ENCODE measurements at places on chromosomes 7 and 10. TPM values are rescaled to one million over a fixed set of nuclear protein-coding genes. Genes with fewer than 3 reads are reported as not detected.

DNA sequence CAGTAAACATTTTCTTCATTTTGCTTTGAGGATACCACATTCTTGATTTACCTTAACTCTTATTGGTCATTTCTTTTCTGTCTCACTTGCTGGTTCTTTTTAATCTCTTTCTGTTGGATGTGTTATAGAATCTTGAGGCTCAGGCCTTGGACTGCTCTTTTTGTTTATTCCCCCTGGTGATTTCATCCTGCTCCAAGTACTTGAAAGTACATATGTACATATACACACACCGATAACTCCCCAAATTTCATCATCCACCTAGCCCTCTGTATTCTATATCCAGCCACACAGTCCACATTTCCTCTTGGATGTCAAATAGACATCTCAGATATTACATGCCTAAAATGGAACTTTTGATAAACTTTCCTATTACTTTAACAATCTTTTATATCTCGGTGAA is 7.5 kb downstream of the ZNF518A start:
- no peaks in the 10 kb centered on the region for H3K27me3 ChIP-seq
- no peak overlapping the region for H3K4me3 ChIP-seq
- DNase-seq, result no peak
- H3K36me3 ChIP-seq, result no peaks in the 10 kb centered on the region
- H3K4me1 ChIP-seq, result no peaks in the 10 kb centered on the region

GRCh38 chr10:96153070-96153469 is 23.0 kb downstream of the ZNF518A start:
- H3K4me1 ChIP-seq, result no peaks in the 10 kb centered on the region
- H3K27me3 ChIP-seq, result no peaks in the 10 kb centered on the region
- H3K36me3 ChIP-seq, result no peaks in the 10 kb centered on the region
- no peak for DNase-seq
- H3K27ac ChIP-seq, result no peak overlapping the region
- H3K4me3 ChIP-seq, result no peak overlapping the region

GRCh38 chr10:113679463-113680189 is at the start of gene CASP7:
TSS of gene CASP7 (plus strand) at chr10:113679912. CDS start at chr10:113697494, 17,582 bp downstream.
- no peaks in the 10 kb centered on the region for H3K4me1 ChIP-seq
- H3K4me3 ChIP-seq, result peak within 1 kb of the TSS; percentile 90
- no peaks in the 10 kb centered on the region for H3K36me3 ChIP-seq

DNA sequence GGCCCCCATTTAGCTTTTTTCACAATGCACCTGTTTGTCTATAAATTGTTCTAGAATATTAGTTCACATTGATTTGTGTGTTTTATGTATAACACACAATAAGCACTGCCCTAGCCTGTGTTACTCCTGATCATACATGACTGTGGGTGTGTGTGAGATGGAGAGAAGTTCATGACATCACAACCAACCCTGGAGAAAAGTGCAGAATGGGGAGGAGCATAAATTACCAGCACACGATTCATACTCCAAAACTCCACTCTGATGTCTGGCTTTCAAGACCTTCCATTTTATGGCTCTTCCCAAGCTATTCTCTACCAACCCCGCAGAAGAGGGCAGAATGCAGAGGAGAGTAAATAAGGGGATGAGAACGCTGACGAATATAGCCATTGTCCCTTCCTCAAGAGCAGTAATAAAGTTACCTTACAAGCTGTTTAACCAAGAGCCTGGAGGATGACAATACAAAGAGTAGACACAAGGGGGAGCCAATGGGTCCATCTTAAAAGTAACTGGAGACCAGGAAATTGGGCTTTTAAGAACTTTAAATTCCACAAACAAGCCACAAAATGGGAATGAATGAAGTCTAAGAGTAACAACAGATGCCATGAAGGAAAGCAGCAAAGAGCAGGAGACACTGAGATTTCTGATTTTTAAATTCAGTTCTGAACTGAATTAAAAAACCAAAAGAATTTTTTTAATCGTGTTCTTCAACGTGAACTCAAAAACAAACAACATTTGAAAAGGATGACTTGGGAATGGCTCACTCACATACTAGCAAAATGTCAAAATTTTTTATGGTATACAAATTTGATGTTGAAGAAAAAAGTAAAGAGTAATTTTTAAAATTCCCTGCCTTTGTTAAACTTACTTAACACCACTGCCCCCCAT is 159.6 kb downstream of the PARD3 start:
- H3K36me3 ChIP-seq, result no peaks in the 10 kb centered on the region
- no peak overlapping the region for H3K27ac ChIP-seq
- H3K4me3 ChIP-seq, result no peak overlapping the region
- H3K27me3 ChIP-seq, result no peaks in the 10 kb centered on the region

DNA sequence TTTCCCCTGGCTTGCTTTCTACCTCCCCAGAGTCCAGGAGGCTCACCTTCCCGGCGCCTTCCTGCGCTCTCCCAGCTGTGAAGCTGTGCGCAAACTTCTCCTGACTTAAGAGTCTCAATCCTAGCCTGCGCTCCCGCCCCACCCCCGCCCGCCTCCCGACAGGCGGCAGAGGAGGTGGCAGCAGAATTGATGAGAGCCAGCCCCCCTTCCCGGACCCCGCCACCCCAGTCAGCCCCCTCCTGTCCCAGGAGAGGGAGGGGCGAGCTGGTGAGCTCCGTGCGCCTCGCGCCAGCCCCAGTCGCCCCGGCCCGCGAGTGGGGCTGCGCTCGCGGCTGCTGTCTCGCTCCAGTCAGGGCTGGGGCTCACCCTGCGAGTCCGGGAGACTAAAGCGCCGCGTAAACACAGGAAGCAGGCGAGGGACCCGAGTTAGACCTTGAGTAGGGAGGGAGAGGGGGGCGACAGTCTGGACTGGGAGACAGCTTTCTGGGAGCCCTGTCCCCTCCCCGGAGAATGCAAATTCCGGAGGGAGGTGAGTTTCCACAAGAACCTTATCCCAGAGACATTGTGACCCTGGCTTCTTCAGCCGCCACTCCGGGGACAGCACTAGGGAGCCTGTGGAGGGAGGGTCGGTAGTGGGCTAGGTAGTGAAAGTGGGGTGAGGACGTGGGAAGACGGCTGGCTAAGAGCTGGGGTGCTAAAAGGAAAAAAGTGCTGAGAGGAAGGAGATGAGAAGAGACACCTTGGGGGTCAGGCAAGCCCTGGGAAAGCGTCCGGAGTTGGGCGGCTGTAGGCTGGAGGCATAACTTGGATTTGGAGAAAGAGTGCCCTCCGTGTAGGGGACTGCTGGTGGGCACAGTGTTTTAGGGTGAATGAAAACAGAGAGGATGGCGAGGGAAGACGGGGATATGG is at the start of gene CALCR:
Gene CALCR (minus strand): TSS at position 79 of the 909 bp plus-strand sequence. CDS start 87,743 bp downstream, outside the sequence.
- no peak for DNase-seq
- no peaks in the 10 kb centered on the region for H3K36me3 ChIP-seq
- no peaks in the 10 kb centered on the region for H3K4me1 ChIP-seq
- no peak within 1 kb of the TSS for H3K4me3 ChIP-seq
- H3K27ac ChIP-seq, result no peak within 1 kb of the TSS

Gene PLXNA4
- total RNA-seq, result 5.6 TPM

Gene ARHGEF35
- 8.6 TPM for total RNA-seq

Gene LIPF
- 4.4 TPM for total RNA-seq

Gene PIP
- not detected for total RNA-seq

Data from uterus (tissue), 4 donors.